CD4-positive, alpha-beta memory T cell (primary cell): ENCODE measurements at places on chromosomes 6 and 20. TPM values are rescaled to one million over a fixed set of nuclear protein-coding genes. Genes with fewer than 3 reads are reported as not detected.

KCNB1 gene
- 0.09 TPM for polyA plus RNA-seq

NECAB3 gene
- 2.5 TPM for polyA plus RNA-seq

VSX1 gene
- polyA plus RNA-seq = not detected

INSM1 gene
- polyA plus RNA-seq = not detected

RUNX2 gene
- 22.6 TPM for polyA plus RNA-seq

- DNase-seq = peak; percentile 14
- H3K4me1 ChIP-seq = no peaks in the 10 kb centered on the region
- H3K4me3 ChIP-seq = no peak within 1 kb of the TSS
- H3K27me3 ChIP-seq = no peaks in the 10 kb centered on the region
- H3K36me3 ChIP-seq = no peaks in the 10 kb centered on the region
These were observed at the start of gene NKAPL for GRCh38 chr6:28258877-28259777. TSS of gene NKAPL (plus strand) at chr6:28259297. CDS start at chr6:28259372, 75 bp downstream.

DNA sequence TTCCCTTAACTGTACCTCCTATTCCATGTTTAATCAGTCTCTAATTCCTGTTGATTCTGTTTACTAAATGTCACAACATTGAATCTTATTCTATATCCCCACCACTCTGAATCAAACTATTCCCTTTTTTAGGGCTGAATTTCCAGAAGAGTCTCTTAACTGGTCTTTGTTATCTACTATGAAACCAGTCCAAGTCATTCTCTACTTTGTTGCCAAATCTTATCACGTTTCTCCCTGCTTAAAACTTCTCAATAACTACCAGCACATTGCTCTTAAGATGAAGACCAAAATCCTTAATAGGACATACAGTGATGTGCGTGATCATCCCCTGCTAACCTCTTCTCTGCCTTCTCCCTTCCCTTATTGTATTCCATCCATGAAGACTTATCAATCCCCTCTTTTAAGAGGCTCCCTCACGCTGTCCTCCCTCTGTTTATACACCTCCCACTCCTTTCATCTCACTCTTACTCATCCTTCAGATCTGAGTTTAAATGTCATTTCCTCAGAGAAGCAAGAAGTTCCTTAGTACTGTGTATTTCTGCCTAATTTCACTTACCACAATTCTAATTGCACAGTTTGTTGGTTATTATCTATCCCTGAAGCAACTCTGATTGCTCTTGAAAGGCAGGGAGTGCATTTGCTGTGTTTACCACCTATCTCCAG is 143.0 kb upstream of the AHI1 start:
- no peaks in the 10 kb centered on the region for H3K36me3 ChIP-seq
- H3K4me3 ChIP-seq = no peak overlapping the region
- H3K27me3 ChIP-seq = no peaks in the 10 kb centered on the region
- H3K27ac ChIP-seq = no peak overlapping the region
- DNase-seq = no peak
- H3K4me1 ChIP-seq = no peaks in the 10 kb centered on the region

- no peaks in the 10 kb centered on the region for H3K4me1 ChIP-seq
- no peak for DNase-seq
- no peaks in the 10 kb centered on the region for H3K27me3 ChIP-seq
- H3K4me3 ChIP-seq = no peak overlapping the region
- H3K27ac ChIP-seq = no peak overlapping the region
These were observed 91.5 kb upstream of the RPS6KA2 start for GRCh38 chr6:166718516-166718915.

DNA sequence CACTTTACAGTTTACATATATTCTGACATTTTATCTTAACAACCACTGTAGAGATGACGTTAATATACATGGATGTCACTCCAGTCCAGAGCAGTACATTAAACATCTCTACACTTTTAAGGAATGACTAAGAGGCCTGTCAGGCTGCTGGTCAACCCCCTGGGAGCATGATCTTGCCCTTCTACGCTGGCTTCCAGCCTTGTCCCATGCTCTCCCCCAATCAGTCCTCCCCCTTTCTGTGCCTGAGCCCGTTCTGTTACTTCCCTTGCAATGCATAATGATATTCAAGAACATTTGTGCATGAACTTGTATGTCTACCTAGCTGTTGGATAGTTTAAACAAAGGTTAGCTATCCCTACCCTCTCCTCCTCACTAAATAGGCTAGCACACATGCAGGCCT is 40.5 kb upstream of the PLCB4 start:
- no peak for DNase-seq
- H3K27ac ChIP-seq = no peak overlapping the region
- no peaks in the 10 kb centered on the region for H3K4me1 ChIP-seq
- no peaks in the 10 kb centered on the region for H3K27me3 ChIP-seq
- H3K36me3 ChIP-seq = no peaks in the 10 kb centered on the region
- no peak overlapping the region for H3K4me3 ChIP-seq

GRCh38 chr6:82467338-82467737 is 103.7 kb downstream of the TPBG start:
- H3K4me1 ChIP-seq = no peaks in the 10 kb centered on the region
- H3K27ac ChIP-seq = no peak overlapping the region
- H3K4me3 ChIP-seq = no peak overlapping the region
- no peaks in the 10 kb centered on the region for H3K36me3 ChIP-seq

- H3K4me3 ChIP-seq = no peak overlapping the region
- H3K27ac ChIP-seq = no peak overlapping the region
- DNase-seq = no peak
- no peaks in the 10 kb centered on the region for H3K4me1 ChIP-seq
These were observed 22.2 kb upstream of the VEGFA start for GRCh38 chr6:43747784-43748183.

- H3K4me3 ChIP-seq = no peak overlapping the region
- no peaks in the 10 kb centered on the region for H3K36me3 ChIP-seq
- H3K4me1 ChIP-seq = no peaks in the 10 kb centered on the region
- peaks cover 4% of the 10 kb centered on the region for H3K27me3 ChIP-seq
- no peak overlapping the region for H3K27ac ChIP-seq
These were observed 3.9 kb downstream of the DOK5 start for GRCh38 chr20:54479138-54479906.

- no peak overlapping the region for H3K27ac ChIP-seq
- no peaks in the 10 kb centered on the region for H3K27me3 ChIP-seq
- DNase-seq = peak; percentile 36
- no peaks in the 10 kb centered on the region for H3K36me3 ChIP-seq
- H3K4me3 ChIP-seq = no peak overlapping the region
These were observed 199.7 kb upstream of the SIM1 start for GRCh38 chr6:100664274-100665040.

DNA sequence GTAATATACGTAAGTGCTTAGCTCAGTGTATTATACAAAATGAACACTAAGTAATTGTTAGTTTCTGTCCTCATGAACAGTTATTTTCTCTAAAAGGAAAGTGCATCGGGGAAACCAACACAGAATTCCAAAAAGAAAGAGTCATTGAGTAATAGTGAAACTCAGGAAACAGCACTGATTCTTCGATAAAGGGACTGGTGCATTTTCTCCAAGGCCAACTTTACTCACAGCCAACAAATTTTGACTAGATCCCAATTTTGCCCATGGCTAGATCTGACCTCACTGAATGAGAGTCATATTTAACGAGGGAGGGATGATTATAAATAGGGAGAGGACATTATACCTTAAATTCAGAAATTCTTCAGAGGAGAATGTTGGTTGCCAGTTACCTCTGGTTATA is 390.9 kb upstream of the NRSN1 start:
- H3K27ac ChIP-seq = no peak overlapping the region
- no peak overlapping the region for H3K4me3 ChIP-seq

DNA sequence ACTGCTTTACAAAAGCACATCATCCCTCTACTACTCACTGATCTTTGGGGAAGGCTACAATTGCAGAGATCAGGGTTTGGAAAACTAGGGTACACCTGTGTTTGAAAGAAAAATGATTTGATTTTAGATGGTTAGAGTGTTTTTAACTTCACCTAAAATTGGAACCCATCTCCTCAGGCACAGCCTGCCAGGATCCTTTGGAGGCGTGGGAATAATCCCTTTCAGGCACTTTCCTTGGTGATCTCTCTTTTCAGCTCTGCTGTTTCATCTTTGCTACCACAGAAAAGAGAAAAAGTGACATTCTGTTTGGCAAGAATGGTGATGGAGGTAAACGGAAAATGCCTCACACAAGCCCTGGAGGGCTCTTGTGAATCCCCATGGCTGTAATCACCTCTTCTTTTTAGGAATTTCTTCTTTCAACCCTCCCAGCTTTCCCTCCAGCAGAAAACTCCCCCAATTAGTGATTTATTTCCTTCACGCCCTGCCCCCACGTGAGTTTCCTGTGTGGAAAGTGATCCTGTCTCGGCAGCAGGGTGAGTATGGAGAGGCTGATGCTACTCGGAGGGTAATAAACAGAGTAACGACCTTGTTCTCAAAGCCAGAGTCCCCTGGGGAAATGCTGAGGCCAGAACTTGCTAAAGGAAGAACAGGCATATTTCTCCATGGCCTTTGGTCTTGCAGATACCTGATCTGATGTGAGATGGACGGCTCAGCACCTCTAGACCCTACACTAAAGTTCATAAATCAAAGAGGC is 9.2 kb downstream of the KCNG1 start:
- peaks cover 4% of the 10 kb centered on the region for H3K27me3 ChIP-seq
- H3K36me3 ChIP-seq = no peaks in the 10 kb centered on the region
- no peak overlapping the region for H3K4me3 ChIP-seq
- no peaks in the 10 kb centered on the region for H3K4me1 ChIP-seq
- no peak overlapping the region for H3K27ac ChIP-seq

DNA sequence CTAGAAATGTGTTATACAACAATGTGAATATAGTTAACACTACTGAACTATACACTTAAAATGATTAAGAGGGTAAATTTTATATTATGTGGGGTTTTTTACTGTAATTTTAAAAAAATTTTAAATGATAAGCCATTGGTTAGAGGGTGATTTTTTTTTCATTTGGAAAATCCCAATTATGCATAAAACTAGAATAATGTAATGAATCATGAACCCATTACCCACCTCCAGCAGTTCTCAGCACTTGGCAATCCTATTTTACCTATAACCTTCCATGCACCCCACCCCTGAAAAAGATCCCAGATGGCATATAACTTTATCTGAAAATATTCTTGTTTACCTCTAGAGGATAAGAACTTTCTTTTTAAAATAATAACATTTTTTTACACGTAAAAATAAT is 13.7 kb downstream of the KIF3B start:
- peaks cover 10% of the 10 kb centered on the region for H3K4me1 ChIP-seq
- DNase-seq = no peak
- H3K27me3 ChIP-seq = no peaks in the 10 kb centered on the region
- no peak overlapping the region for H3K27ac ChIP-seq
- H3K36me3 ChIP-seq = no peaks in the 10 kb centered on the region

DNA sequence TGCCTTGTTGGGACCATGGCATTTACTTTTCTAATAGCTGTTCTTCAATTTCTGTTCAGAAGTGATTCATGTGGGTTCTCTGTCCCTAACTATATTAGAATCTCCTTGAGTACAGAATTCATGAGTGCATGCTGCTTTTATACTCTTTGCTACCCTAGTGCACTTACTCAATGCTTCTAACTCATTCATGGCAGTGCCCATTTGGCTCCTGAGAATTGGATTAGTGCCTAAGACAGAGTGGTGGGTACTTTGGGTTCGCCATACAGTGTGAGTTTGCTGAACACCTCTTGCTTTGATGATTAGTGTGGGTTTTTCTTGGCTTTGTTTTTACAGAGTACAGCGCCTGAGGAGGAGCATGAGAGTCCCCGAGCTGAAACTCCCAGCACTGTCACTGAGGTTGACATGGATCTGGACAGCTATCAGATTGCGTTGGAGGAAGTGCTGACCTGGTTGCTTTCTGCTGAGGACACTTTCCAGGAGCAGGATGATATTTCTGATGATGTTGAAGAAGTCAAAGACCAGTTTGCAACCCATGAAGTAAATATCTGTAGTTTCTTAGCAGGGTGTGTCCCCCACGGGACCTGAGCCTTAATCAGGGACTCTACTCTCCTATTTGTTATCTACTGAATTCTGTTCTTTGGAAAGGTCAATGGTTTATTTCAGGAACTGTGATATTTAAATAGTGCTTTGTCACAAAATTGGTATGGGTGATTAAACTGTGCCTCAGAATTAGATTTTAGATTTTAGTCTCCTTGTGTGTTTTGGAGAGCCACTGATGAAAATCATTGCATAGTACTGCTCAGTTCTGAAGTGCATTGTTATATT is 150.7 kb downstream of the UTRN start:
- no peak for DNase-seq
- H3K27me3 ChIP-seq = no peaks in the 10 kb centered on the region
- peaks cover 62% of the 10 kb centered on the region for H3K36me3 ChIP-seq

- H3K27ac ChIP-seq = no peak overlapping the region
- H3K4me1 ChIP-seq = peaks cover 59% of the 10 kb centered on the region
- H3K4me3 ChIP-seq = no peak overlapping the region
- peaks cover 9% of the 10 kb centered on the region for H3K36me3 ChIP-seq
- no peaks in the 10 kb centered on the region for H3K27me3 ChIP-seq
These were observed 99.9 kb downstream of the NFATC2 start for GRCh38 chr20:51442602-51443001.

DNA sequence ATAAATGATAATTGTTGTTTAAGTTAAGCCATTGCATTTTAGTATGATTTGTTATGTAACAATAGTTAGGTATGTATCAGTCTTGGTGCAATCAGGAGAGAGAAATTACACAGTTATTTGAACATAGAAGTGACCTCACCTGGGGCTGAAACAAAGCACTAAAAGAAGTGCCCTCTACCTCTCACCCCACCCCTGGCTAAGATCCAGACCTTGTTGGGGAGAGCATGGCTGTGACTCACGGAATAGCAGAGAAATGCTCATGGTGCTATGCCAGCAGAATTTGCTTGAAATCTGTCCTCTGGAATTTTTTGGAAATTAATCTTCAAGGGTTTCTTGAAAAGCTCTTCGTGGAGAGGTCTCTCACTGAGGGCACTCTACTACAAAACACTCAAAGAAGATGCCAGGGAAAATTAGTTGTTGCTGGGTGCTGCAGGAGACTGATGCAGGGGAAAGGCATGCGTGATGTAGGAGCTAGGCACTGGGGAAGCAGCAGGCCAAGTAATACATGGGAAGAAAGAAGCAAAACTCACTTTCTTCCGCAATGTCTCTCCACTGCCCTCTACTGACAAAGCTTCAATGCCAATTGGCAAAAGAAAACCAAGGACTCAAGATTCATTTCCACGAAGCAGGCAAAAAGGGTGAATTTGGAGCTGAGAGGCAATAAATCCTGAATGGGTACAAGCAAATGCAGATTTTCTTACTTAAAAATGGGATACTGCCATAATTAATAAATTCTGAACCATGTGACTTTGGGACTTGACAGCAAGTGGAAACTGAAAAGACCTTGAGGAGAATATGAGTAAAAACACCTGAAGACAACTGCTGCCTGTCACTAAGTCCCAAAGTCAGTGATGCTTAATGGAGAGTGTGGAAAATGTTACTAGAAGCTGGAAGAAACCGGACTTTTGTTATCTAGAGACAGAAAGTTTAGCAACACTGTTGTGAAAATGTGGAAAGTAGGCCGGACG is 136.3 kb upstream of the ZNF184 start:
- H3K27me3 ChIP-seq = peaks cover 20% of the 10 kb centered on the region
- peaks cover 8% of the 10 kb centered on the region for H3K4me1 ChIP-seq
- DNase-seq = no peak
- H3K4me3 ChIP-seq = no peak overlapping the region
- H3K27ac ChIP-seq = no peak overlapping the region

DNA sequence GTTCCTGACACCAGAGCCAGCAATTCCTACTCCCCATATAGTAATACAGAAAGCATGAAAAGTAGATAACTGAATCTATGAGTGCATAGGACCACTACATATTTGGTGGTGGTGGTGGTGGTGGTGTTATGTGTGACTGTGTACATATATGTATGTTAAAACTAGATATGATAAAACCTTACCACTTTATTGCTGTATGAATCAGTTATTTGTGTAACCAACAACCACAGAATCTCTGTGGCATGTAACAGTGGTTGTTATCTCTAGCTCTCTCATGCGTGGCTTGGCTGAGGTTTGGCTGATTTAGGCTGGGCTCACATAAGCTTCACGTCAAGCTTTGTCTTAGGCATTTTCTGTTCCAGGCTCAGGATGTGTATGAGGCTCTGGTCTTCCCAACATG is 55.7 kb downstream of the PLCB1 start:
- H3K27ac ChIP-seq = no peak overlapping the region
- no peaks in the 10 kb centered on the region for H3K36me3 ChIP-seq
- no peak overlapping the region for H3K4me3 ChIP-seq
- H3K4me1 ChIP-seq = no peaks in the 10 kb centered on the region
- DNase-seq = no peak
- no peaks in the 10 kb centered on the region for H3K27me3 ChIP-seq
